ENCODE measurements at places on chromosomes 1 and 21. TPM values are rescaled to one million over a fixed set of nuclear protein-coding genes. Genes with fewer than 3 reads are reported as not detected.
A peak's percentile ranks its signal among the peaks of the same experiment; 100 is the strongest.

DNA sequence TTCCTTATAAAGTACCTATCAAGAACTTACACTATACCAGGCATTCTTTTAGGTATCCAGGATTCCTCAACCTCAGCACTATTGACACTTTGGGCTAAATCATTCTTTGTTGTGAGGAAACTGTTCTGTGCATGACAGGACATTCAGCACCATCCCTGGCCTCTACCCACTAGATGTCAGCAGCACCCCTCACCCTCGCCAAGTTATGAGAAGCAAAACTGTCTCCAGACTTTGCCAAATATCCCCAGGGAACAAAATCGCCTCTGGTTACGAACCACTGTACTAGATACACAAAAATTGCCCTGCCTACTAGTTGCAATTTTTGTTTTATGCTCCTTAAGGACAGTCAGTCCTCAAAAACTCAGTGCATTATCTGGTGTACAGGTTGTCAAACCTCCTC lies 35.7 kb downstream of the PALMD start:
- DNase-seq, result peak; percentile 85

GRCh38 chr1:179091691-179092165 lies 9.9 kb downstream of the TOR3A start:
- peak; percentile 47 for DNase-seq

- no peak for DNase-seq
These were observed 32.2 kb downstream of the SLC30A7 start for GRCh38 chr1:100928128-100928527.

Gene CDK18
- total RNA-seq, result 33.3 TPM

DNA sequence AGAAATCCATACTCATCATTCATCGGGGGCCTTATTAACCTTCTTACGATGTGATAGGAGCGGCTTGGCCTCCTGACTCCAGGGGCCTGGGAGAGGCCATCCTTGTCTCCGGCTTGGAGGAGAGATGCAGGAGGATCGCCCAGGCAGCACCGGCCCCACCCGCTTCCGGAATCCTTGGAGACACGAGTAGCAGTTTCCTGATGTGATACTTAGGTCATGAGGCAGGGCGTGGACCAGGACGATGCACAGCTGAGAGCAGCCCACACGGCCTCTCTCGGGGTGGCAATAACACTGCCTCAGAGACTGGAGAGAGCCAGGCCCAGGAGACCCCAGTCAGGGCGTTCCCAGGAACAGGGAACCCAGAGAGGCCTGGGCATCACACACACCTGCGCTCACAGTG lies 163.6 kb upstream of the ARHGEF16 start:
- DNase-seq, result no peak

- peak; percentile 75 for DNase-seq
These were observed 143.4 kb downstream of the ZZZ3 start for GRCh38 chr1:77538956-77539518.

- DNase-seq, result no peak
These were observed 65.0 kb downstream of the ZSWIM5 start for GRCh38 chr1:45141247-45142003.

Gene PDC
- not detected for total RNA-seq

Gene KCNT2
- total RNA-seq, result 1.1 TPM

DNA sequence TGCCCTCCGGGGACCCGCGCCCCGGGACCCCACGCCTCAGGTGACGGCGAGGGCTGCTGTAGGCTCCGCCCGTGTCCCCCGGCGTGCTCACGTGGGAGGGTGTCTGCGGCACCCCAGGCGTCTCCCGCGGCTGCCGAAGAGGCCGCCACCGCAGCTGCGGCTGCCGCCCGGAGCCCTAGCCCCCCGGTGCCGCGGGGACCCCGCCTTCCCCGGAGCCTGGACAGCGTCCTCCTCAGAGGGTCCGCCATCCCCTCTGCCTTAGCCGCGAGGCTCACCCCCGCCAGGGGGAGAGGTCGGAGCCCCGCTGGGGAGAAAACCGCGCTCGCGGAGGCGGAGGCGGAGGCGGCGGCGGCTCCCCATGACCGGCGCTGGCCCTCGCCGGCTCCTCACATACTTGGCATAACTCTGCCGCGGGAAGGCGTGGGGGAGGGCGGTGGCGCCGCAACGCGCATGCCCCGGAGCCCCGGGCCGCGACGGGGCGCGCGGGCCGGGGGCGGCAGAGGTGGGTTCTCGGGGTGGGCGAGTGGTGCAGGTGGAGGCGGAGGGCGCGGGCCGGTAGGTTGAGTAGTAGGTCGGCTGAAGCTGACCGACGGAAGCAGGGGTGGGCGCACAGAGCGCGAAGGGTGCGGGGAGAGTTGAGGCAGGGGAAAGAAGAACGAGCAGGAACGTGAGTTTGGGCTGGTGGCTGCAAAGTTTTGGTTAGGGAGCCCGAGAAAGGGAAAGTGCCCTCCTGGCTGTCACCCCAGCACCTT lies 700 bp upstream of the SYDE2 start:
- DNase-seq, result peak; percentile 69
